ENCODE measurements at places on chromosomes 6 and 20.

DNA sequence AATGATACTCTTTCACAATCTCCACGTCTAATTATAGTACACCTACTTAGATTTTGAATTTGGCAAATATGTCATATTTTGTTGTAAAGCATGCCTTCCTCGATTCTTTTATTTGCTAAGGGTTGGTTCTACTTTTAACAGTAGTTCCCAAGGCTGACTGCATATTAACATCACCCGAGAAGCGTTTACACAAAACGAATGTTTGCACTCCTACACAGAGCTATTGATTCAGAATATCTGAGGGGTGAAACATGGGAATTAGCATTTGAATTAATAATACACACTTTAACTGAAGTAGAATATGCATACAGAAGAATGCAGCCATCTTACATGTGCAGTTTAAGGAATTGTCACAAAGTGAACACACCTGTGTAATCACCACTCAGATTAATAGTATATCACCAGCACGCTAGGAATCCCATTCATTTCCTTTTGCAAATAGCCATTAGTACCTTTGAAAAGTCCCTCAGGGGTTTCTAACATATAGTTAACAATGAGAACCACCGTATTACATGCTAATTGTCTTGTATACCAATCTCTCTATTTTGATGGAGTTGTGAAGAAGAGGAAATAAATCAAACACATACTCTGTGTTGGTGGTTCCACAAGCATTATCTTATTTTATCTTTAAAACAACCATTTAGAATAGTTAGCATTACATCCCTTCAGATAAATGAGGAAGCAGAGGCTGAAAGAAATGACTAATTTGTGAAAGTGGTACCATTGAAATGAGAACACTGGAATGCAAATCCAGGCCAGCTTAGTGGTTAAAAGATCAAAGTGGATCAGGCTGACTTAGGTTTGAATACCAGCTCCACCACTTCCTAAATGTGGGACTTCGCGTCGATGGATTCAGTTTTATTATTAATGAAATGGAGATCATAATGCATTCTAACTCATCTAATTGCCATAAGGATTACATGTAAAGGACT is 317.6 kb downstream of the HDGFL1 start:
- DNase-seq, result no peak

DNA sequence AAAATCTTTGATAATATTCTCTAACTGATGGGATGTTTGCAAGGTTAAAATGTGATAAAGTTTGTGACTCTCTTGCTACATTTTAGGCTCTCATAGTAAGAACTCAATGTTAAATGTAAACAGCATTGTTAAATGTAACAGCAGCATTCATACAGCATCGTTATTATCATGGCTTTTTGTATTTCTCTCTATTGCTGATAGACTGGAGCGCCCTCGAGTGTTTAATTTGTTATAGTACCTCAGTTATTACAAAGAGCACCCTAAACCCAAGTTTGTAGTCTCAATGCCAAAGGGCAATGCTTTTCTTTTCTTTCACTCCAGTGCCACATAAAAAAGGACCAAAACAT is 14.9 kb upstream of the TTPAL start:
- DNase-seq, result no peak

DNA sequence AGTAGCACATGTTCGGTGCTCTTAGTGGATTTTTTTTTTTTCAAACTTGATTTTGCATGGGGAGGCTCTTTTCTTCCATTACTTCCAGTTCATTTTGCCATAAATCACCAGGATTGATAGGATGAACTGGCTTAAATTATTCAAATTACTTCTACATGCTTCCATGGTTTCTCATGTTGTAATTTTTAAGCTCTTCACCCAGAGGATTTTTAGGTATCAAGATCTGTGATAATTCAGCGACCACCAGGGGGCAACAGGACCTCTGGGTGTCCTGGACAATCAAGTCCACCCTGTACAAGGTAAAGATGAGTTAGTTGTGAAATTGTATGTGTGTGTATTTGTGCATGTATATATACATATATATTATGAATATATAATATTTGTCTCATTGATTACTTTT is 4.2 kb upstream of the EPHA7 start:
- no peak for DNase-seq

DNA sequence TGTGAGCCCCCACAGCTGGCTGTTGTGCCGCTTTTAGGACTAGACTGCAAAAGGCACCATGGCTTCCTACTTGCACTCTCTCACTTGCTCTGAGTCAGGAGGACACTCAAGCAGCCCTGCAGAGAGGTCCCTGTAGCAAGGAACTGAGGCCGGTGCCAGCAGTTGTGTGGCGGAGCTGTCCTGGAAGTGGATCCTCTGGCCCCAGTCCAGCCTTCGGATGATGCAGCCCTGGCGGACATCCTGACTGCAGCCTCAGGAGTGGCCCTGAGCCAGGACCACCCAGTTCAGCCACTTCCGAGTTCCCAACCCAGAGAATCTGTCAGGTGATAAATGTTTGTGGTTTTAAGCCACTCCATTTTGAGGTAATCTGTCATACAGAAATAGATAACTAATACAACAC is 17.5 kb downstream of the CTCFL start:
- DNase-seq, result no peak

DNA sequence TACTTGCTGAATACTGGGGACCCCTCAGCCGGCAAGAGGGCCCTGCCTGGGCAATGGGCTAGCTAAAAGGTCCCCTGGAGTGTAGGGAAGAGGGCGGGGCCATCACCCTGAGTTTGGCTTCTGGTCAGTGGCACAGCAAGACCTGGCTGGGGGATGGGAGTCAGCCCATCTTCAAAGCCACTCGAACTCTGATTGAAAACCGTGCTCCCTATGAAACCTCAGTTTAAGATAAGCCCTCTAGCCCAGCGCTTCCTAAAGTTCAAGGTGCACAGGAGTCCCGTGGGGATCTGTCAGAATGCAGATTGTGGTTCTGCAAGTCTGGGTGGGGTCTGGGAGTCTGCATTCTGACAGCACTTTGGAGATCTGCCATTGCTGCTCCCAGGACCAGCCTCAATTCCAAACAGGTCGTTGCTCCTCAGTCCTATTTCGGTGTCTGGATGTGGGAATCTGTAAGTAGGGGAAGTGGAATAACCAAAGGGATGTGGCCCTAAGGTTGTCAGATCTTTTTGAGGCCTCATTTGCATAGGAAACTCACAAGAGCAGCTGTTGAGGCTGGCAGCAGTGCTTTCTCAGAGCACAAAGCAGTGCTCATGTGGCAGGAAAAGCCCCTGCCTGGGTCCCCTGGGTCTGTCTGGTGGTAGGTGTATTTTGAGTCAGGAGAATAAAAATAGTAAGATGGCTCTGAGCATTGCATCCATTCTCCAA is 85.3 kb upstream of the SCP2D1 start:
- no peak for DNase-seq

DNA sequence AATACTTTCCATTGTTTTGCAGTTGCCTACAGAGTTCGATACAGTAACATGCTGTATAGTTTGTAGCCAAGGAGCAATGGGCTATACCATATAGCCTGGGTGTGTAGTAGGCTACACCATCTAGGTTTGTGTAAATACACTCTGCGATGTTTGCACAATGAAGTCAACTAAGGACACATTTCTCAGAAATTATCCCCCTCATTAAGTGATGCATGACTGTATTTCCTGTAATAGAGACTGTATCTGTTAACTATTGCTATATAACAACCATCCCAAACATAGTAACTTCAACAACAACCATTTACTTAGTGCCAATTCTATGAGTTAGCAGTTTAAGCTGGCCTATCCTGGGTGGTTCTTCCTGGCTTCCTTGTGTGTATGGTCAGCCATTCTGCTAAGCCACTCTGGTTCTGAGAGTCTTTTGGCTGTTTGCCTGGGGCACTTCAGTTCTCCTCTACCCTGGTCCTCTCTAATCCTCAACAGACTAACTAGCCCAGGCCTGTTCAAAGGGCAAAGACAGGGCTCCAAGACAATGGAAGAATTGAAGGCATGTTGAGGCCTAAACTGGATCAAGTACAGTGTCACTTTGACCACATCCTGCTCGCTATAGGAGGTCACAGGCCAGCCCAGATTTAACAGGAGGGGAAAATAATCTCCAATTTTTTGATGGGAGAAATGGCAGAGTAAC is 124.0 kb downstream of the PLCB1 start:
- DNase-seq, result no peak

- no peak for DNase-seq
These were observed 140.8 kb upstream of the RIMS1 start for GRCh38 chr6:71745525-71745924.

DNA sequence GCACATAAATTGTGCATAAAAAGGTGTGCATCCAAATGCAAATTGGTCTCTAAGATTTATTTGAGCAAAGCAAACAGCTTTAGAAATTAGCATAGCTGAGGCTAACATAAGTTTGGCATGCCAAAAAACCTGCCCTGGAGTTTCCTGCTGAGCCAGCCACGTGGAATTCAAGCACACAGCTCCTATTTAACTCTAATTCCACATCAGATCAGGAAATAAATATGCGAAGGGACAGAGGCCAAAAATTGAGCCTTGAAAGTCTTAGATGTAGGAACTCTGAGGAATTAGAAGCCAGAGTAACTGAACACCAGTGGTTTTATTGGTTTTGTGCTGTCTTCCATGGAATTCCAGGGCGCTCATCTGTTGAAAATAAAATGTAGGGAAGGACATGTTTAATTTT is 19.6 kb downstream of the SOBP start:
- DNase-seq, result no peak

Data from activated effector memory CD4-positive, alpha-beta T cell treated with Interleukin-2 at 50 U/mL for 16 hours (primary cell).